ENCODE measurements at places on chromosomes 5 and 9.
A peak's percentile ranks its signal among the peaks of the same experiment; 100 is the strongest.

DNA sequence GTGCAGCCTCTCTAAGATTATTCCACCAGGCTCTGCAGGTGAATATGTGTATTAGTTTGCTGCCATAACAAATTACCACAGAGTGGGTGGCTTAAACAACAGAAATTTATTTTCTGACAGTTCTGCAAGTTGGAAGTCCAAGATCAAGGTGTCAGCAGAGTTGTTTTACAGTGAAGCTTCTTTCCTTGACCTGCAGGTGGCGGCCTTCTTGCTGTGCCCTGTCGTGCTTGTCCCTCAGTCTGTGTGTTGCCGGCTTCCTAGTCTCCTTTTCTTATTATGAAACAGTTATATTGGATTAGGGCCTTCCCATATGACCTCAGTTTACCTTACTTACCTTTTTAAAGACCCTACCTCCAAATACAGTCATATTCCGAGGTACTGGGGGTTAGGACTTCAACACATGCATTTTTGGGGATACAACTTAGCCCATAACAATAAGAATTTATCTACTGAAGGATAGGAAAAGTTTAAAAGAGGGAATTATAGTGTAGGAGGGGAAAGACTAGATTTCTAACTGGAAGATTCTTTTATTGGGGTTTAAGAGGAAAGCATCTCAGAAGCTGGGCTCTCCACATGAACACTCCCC, 97.4 kb downstream of the OSTF1 start:
- no peak for DNase-seq

DNA sequence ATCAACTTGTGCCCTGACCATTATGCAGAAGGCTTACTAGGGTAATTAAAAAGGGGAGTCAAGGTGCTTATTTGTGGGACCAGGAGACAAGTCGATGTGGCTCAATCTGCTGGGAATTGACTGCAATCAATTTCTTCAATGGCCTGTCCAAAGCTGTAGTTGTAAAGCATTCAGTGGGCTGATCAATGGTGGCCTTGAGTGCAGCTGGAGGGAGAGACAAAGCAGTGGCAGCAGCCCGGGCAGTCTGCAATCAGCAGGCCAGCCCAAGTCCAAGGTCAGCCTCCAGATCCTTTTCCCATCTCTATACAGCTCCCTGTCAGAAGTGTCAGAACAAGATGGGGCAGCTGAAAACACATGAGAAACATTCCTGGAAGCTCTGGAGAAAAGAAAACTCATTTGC, 51.0 kb upstream of the BRINP1 start:
- no peak for DNase-seq

DNA sequence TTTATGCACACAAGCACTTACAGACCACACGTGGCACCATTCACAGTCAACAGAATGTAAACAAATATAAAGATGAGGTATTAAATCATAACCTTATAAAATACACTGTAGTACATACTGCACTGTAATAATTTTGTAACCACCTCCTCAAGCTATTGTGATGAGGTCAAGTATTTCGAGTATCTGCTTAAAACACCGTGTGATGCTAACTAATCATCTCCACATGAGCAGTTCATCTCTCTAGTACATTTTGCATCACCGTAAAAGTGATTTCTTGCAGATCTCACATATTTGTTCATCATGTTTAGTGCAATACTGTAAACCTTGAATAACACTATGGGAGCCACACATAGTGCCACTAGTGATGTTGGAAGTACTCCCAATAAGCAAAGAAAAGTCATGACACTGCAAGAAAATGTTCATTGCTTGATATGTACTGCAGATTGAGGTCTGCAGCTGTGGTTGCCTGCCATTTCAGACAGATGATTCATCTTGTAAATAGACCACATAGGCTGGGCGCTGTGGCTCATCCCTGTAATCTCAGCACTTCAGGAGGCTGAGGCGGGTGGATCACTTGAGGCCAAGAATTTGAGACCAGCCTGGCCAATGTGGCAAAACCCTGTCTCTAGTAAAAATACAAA, 44.3 kb downstream of the FOXB2 start:
- DNase-seq: peak; percentile 57

DNA sequence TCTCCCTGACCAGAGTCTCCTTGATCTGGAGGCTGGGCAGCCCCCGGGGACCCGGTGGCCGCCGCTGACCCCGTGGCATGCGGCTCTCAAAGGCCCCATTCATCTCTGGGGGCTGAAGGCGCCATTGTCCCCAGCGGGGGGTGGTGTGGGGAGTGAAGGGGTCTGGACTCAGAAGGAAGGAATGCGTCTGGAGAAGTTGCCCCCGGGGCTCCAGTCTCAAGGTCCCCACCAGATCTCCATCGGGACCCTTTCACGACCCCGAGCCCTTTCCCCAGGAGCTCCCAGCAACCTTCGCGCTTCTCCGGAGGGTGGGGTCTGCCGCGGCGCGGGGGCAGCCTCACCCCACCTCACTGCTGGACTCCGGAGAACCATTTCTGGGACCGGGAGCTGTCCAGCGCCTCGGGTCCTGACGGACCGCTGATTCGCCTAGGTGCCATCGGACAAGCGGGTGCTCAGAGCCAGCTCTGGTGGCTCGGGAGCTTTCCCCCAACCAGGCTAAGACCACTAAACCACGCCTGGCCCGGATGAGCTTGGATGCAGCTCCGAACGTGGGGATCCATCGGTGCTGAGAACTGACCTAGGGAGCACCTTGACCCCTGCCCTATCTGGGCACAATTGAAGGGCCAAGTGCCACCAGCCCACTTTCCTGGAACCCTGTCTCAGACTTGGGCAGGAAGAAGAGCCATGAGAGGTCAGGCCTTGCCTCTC, 5.1 kb upstream of the PCDH1 start:
- no peak for DNase-seq

DNA sequence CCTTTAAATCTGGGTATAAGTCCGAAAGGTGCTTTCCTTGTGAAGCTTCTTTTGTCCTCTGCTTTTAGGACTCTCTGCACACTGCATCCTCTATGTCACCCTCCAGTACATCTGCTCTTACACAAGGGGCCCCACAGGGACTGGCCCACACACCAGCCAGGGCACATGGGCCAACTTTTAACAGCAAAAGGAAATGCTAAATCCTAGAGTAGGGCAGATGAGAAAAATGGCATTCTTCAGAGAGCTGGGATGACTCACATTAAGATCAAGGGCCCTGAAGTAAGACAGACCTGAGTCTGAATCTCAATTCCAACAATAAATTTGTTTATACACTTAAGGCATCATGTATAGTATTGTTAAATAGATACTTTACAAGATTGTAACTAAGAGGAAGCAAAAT, 40.3 kb upstream of the CDKN2B start:
- DNase-seq: no peak

DNA sequence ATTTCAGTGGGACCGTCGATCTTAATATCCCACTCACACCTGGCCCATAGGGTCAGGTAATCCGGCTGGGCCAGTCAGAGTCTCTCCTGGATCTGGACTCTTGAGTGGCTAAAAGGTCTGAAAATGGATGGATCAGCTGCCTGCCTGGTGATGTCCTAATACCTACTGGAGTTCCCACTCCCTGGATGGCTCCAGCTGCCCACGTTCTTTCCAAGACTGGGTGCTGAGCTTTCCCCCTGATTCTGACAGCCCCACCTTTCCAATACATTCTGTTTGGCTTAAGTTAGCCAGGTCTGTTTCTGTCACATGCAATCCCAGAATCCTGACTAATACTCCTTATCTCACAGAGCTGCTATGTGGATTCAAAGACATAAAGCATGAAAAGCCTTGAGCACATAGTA, 10.2 kb downstream of the SH3PXD2B start:
- no peak for DNase-seq

GRCh38 chr5:91787718-91788117, 404.6 kb upstream of the ARRDC3 start:
- no peak for DNase-seq

GRCh38 chr9:108039012-108039411, 549.4 kb upstream of the KLF4 start:
- DNase-seq: no peak

GRCh38 chr9:131398204-131398603, 4.3 kb downstream of the PRRC2B start:
- DNase-seq: no peak

DNA sequence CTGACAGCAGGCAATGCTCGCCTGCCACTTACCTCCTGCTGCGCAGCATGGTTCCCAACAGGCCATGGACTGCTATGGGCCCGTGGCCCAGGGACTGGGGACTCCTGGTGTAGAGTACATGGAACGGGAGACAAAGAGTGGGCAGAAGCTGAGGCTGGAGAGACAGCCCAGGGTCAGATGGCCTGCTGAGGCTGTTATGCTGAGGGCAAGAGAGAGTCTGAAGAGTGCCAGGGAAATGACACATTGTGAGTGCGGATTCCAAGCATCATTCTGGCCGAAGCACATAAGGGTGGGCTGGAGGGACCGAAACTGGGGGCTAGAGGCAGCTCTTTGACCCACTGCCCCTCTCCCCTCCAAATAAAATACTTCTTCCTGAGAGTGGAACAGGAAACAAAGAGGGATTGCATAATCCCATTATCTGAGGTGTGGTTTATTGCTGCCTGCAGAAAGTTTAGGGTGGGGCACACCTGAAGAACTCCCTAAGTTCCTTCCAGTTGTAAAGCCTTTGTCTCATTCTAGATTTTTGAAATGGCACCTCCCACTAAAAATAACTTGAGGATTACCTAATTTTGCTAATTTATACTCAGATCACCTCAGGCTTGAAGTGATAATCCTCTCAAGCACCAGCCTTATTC, 158.1 kb downstream of the ATP10B start:
- DNase-seq: no peak

DNA sequence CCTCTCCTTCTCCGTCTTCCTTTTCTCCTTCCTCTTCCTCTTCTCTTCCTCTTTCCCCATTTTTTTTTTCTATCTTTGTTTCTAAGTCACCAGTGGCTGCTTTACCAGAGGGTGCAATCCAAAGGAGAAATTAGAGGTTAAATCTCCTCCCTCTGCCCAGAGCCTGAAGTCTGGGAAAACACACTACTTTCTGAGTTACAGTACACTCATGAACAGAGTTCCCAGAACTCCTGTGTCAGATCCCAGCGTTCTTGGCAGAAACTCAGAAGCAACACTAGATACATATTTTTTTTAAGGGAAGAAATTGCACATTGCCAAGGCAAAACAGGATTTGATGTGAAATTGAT, 189.0 kb downstream of the SNCAIP start:
- peak; percentile 90 for DNase-seq

GRCh38 chr9:134377143-134377484, 50.9 kb downstream of the RXRA start:
- no peak for DNase-seq

DNA sequence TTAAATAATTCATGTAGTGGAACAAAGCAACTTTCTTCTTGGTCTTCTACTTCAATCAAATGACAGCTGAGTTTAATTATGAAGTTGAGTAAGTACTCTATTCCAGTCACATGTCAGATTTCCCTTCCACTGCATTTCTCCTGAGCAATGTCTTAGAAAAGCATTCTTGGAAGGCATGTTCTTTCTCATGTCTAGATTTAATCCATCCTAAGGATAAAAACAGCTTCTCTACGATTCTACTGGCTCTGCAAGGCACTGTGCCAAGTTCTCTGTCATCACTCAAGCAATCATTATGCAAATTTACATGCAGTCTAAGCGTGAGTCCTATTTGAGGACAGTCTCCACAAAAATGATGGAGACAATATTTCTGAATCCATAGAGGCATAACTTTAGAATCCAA, 142.4 kb downstream of the YIPF5 start:
- DNase-seq: peak; percentile 73

- DNase-seq: no peak
Observed at GRCh38 chr9:27990524-27990923, 417.2 kb upstream of the C9orf72 start.

DNA sequence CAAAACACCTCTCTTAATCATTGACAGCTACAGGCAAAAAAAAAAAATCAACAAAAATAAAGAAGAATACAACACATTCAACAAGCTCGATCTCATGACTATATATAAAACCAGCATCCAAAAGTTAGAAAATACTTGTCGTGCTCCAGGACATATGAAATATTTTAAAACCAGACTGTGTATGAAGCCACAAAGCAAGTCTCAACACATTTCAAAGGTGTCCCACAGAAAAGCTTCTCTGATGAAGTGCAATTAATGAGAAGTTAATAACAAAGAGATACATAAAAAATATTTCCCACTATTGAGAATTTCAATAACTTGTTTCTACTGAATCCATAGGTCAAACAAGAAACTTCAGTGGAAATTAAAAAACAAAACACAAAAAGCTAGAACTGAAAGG, 178.7 kb downstream of the PLK2 start:
- no peak for DNase-seq

DNA sequence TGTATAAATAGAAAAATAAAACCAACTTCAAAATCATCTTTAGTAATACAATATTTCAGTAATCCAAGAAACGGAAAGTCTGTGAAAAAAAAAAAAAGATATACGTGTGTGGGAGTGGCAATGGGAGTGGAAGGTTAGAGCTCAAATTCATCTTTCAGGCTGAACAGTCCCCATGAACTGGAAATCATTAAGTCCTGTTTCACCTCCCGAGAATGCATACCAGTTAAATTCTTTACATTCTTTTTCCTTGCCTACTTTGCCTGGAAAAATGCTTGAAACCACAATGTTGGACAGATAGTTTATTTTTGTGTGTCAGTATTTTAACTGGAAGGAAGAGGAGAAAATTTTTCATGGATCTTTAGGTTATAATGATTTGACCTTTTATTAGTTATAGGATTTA, 166.8 kb downstream of the MUSK start:
- DNase-seq: peak; percentile 61

DNA sequence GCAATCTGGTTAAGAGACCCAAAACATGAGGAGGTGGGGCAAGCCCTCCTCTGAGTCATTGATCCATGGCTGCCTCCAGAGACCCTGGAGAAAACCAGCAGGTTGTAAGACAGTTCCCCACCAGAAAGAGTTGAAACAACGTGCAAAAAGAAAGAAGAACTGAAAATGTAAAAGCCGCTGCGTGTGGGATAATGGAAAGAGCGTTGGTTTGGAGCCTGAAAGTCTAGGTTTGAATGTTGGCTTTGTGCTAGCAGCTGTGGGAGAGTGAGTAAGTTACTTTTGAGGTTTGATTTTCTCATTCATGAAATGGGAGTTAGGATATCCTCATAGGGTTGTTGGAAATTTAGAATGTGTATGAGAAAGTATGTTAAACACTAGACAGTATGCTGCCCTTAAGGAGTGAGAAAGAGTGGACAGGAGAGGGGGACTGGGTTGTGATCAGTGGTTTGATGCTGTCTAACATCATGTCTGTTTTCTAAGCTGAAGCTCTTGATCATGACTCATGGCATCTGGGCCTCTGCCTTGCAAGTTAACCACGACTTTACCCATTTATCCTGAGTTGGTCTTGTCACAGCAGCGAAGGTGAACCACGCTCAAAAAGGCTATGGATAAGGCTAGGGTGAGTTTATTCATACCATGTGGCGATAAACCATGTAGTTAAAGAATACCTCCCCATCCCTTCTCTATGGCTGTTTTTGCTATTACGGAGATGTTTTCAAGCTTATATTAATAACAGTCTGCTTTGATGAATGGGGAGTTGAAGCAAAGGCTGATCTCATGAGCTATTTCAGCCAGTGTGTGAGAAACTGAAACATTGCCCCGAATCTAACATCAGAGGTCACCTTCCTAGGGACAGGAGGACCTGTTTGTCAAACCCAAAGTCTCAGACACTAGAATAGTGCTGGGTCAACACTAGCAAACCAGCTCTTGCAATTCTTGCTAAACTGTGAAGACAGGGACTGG, 41.3 kb downstream of the ZNF366 start:
- DNase-seq: peak; percentile 51

GRCh38 chr9:134891713-134892112, 11.1 kb downstream of the FCN2 start:
- DNase-seq: no peak

GRCh38 chr9:129875181-129875611, 39.9 kb downstream of the USP20 start:
- no peak for DNase-seq
